ENCODE measurements at places on chromosomes 1 and 21.

DNA sequence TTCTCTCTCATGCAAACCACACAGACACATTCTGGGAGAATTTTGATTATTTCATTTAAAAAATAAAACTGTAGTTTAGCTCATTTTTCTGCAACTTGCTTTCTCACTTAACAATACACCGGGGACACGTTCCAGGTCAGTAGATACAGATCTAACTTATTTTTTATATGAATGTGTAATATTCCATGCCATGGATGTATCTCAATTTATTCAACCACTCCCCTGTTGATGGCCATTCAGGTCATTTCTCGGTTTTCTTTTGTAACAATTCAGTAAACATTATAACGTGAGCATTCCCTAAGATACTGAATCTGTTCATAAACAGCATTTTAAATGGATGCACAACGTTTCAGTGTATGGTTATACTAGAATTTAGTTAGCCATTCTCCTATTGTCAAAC is 64.7 kb downstream of the CSMD2 start:
- DNase-seq: no peak

GRCh38 chr1:161838362-161838761 is 72.2 kb downstream of the ATF6 start:
- DNase-seq: no peak

DNA sequence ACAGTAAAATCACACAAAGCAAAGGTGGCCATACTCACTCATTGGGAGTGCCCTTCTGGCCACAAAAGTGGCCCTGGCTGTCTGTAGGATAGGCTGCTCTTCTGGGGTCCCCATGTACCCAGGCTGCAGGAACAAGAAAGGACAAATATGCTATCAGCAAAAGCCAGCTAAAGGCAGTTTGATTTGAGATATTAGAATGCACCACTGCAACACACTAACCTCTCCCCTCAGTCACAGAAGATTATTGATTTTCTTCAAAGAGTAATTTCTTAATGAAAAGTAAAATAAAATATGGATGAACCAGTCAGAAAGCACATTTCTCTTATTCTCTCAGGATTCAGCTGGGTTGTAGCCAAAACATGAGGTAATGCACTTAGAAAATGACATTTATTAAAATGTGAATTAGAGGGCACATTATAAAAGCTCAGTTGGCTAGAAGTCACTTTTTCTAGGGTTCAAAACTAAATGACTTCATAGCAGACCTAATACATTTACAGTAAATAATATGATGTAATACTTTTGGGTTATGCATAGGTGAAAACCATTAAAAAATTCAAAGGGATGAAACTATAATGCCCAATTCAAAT is 140.8 kb downstream of the LHX8 start:
- no peak for DNase-seq

DNA sequence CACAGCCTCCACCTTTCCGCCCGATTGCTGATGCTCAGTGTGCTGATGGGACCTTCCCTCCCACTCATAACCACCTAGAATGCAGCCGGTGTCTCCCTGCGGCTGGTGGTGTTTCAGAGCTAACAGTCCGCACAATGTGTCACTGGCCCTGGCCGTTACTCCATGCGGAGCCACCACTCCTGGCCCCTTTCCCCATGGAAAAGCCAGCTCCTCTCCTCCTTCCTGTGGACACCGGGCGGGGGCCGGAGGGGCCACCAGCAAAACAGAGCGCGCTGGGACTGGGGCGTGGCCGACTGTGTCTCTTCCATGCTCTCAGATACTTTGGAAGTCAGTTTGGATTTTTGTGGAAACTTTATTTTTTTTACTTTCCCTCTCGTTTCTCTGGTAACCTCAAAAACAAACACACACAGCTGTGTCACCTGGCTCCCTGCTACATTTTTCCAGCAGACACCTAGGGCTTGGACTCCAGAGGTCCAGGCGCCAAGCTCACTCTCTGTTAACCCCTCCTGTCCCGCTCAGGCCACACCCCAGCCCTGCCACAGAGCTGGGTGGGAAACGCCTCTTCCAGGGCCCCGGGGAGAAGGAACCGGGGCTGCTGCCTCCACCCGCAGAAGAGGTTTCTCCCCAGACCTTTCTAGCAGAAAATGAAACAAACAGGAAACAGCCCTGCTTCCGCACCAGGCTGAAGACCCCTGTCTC is 32.5 kb upstream of the COL6A2 start:
- DNase-seq: no peak

GRCh38 chr1:76921590-76921989 is 54.3 kb downstream of the ST6GALNAC5 start:
- no peak for DNase-seq

GRCh38 chr1:182392050-182393028 is 749 bp upstream of the GLUL start:
- DNase-seq: no peak

- no peak for DNase-seq
Measured at GRCh38 chr1:209723756-209724693, 19.4 kb downstream of the HSD11B1 start.

GRCh38 chr1:193549081-193549480 is 362.7 kb upstream of the B3GALT2 start:
- DNase-seq: no peak

DNA sequence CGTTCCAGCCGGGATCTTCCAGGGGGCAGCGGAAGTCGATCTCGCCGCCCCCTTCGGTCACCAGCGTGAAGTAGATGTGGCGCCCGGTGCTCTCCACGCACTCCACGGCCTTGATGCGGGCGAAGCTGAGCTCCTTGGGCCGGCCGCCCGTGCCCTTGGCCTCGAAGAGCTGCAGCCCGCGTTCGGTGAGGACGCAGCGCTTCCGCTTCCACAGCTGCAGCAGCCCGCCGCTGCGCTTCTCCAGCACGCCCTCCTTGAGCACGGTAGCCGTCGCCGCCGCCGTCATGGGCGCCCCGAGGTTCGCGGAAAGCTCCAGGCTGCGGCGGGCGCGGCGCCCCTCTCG is 516 bp downstream of the PHLDA3 start:
- DNase-seq: no peak

GRCh38 chr1:91791103-91791502 is 94.8 kb downstream of the TGFBR3 start:
- no peak for DNase-seq

- no peak for DNase-seq
Measured at GRCh38 chr1:200706111-200706814, 32.4 kb upstream of the CAMSAP2 start.

DNA sequence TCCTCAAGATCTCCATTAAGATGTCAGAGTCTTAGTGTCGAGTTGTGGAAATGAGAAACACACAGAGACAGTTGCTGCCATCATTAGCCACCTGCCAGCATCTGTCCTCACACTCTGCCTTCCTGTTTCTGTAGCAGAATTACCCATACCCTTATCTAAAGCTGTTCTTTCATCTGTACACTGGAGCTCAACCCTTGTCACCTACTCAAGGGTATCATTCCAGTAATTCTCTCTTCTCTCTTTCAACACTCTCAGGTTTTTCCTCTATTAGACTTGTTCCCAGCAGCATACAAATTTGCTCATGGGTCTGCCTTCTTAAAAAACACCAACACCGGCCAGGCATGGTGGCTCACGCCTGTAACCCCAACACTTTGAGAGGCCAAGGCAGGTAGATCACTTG is 27.4 kb upstream of the RNF2 start:
- DNase-seq: no peak

DNA sequence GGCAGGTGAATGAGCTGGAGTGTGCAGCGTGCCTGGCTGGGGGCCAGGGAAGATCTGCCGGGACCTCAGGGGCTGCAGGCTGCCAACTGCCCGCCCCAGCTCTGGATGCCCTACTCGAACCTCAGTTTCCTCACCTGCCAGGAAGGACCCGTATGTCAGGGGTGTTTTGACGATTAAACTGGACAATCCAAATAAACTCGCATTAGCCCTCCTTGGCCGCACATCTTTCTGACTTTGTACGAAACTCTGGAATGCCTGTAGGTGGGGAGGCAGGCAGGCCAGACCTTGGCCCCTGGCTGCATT is 8.3 kb upstream of the ZNF669 start:
- no peak for DNase-seq

- no peak for DNase-seq
Measured at GRCh38 chr1:208499026-208499425, 254.8 kb upstream of the PLXNA2 start.

DNA sequence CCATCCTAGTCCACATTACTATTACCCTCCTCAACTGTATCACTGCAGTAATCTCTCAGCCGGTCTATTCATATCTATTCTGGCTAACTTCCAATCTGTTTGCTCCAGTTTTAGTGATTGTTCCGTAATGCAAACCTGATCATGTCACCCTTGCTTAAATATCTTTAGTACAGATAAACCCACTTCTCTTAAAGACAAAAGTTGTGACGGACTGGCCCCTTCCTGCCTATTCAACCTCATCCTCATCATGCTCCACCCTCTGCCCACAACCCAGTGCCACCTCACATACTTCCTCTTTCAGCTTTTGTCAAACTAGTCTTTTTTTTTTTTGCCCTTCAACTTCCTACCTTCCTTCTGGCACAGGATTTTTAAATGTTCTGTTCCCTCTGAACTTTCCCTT is 2.8 kb upstream of the C1orf162 start:
- DNase-seq: peak; percentile 65

- no peak for DNase-seq
Measured at GRCh38 chr1:13642306-13643004, 57.5 kb upstream of the PRDM2 start.

GRCh38 chr21:44658913-44659595 is 1.3 kb downstream of the KRTAP12-3 start:
- DNase-seq: no peak

All from T follicular helper cell (primary cell).